ENCODE measurements at places on chromosomes 3 and 15.

DNA sequence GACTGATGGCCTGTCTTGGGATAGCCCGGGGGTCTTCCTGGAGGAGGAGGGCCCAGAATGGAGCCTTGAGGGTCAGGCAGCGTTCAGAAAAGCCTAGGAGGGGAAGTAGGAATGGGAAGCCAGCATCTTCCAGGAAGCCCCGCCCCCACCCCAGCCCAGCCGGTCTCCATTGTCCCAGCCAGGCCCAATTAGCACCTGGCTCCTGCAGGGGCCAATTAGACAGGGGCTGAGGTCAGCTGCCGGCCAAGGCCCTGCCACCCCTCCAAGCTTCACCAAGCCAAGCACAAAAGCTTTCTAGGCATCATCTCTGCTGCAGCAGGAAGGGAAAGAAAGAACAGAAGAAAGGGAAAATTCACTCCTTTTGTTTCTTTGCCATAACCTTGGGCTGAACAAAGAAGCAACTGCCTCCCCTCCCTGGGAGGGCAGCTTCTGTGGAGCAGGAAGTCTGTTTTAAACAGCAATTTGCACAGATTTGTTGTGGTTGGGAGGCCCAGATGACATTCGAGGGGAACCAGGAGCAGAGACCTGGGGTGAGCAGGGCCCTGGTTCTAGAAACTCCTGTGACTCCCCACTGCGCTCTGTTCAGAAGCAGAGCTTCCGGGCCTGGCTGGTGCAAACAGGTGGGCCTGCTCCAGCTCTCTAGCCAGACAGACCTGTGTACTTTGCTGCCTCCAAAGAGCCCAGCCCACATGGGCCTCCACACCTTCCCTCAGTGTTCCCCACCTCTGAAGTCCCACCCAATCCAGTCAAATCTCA lies 47.7 kb downstream of the CYP11A1 start:
- peak; percentile 72 for DNase-seq

DNA sequence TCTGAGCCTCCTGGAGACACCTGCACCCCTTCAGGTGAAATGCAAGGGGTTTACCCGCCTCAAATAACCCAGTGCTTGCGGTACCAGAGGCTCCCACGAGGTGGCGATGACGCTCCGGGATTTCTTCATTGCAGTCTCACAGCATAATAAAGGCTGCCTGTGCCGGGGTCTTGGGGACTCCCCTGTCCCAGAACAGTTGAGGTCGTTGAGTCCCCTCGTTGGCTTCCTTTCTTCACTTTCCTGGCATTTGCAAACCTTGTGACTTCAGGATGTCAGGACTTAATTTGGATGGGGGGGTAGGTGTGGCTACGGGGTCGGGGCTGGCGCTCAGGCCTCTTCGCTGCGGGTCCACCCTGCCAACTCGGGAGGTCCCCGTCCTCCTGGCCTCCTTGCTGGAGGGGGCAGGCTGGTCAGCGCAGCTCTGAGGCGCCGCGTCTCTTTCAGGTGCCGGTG lies 1.3 kb downstream of the GNAT1 start:
- peak; percentile 2 for DNase-seq

DNA sequence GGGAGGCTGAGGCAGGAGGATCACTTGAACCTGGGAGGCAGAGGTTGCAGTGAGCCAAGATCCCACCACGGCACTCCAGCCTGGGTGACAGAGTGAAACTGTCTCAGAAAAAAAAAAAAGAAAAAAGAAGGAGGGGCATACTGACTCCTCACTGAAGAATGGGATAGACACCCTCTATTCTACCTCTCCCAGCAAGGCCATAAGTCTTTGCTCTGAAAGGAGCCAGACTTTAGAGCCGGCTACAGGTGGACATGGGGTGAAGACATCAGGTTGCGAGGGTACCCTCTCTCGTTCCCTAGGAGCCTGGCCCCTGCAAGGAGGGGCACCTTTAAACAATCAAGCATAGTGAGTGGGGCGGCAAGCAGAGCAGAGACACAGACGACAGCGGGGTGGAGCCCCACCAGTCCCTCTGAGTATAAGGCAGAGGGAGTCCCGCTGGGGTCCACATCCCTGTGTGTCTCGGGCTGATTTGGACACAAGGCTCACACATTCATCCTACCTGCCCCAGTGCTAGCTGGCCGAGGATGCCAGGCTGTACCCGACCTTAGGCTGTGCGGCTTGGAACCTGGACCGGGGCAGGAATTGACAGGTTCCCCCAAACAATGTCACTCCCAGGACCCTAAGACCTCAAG lies 1.1 kb downstream of the GRAMD2A start:
- DNase-seq, result no peak

DNA sequence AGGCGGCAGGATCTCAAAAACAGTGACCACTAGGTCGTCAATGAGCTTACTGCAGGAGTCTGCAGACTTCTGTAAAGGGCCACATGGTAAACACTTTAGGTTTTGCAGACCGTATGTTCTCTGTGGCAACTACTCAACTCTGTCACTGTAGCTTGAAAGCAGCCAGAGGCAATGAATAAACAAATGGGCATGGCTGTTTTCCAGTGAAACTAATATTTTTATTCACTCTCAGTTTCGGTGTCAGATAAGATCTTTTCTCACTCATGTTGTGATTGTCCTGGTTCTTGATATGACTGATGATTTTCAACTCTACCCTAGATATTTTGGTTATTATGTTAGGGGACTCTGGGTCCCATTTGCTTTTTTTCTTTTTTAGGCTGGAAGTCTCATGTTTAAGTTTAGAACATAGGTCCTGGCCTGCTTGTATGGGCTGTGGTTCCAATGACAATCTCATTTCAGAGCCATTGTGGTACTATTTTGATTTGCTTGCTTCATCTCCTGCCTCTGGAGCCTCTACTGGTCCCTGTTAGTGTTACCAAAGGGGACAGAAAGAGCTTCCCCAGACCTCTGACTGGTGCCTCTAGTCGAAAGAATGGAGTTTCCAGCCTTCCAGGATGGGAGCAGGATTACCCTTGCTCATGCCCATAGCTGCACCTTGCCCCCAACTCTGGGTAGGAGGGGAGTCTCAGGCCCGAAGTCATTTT lies 222.0 kb downstream of the STT3B start:
- DNase-seq, result no peak

- DNase-seq, result no peak
Observed at GRCh38 chr3:161631536-161631935, 134.9 kb downstream of the OTOL1 start.

DNA sequence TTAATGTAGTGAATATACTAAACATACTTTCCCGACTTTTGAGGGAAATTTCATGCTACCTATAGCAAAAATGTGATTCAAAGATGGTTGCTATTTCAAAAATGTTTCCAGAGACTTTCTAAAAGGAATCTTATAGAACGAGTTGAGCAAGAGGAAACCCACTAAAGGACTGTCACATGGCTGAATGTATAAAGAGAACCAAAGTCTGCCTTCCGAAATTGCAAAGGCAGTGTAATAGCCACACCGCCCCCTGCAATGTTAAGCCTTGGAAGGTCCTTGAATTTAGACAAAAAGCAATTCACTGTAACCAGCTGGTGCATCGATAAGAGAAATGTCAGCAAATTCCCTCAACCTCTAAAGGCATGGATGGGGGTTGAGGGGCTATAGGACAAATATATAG lies 142.8 kb downstream of the CHL1 start:
- no peak for DNase-seq

- no peak for DNase-seq
Observed at GRCh38 chr15:63022663-63023062, 19.9 kb upstream of the TPM1 start.

DNA sequence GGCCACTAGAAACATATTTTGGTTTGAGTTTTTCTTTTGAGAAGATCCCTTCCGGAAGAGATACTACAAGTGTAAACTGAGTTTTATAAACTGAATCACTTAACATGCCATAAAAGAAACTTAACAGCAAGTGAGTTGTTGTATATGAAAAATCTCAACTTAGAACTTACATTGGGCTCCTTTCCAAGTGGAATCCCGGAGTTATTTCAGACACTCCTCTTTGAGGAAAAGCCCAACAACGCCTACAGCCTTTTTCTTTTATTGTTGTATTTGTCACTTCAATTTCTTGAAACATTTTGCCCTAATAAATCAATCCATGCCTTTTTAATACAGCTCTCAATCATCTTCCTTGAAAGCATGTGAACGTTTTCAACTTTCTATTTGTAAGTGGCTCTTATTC lies 137.3 kb downstream of the FEZF2 start:
- DNase-seq, result no peak

DNA sequence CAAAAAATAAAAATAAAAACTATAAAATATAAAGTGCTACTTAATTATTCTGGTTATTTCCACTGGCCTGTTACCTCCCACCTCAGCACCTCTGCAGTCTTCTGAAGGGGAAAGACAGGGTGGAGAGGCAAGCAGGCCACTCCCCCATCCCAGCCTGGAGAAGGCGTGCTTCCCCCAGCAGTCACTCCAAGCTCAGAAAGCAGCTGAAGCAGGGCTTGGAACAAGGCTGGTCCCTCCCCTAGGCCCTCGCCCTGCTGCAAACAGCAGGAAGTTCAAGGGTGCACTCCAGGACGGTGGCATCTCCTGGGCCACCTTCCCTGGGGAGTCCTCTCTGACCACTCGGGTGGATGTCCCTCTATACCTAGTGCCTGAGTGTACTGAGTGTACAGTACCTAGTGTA lies 21.4 kb downstream of the CACNA2D2 start:
- DNase-seq, result no peak

DNA sequence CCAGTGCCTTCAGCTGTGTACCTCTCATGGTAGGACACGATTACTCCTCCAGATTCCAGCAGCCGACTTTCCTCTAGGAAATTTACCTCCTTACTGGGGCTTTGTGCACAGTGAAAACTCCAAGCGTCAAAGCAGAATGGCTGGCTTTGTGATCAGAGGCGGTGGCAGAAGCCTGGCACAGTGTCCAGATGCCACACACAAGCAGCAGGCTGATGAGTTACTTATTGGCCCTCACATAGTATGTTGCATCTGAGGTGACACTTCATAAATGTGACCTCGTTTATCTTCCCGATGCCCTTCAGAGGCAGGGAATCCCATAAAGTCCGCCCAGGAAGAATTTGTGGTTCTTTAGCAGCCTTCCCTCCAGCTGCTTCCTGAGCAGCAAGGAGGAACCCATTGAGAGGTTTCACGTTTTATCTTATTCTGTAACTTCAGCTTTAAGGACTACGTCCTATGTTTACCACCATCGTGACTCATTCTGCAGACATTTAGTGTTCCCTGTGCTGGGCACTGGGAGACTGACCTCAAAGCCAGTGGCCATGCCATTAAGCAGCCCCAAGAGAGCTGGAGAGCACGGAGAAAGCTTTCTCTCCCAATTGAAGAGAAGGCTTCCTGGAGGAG lies 107.1 kb upstream of the C15orf61 start:
- no peak for DNase-seq

- no peak for DNase-seq
Observed at GRCh38 chr15:51709031-51709430, 27.7 kb downstream of the SCG3 start.

Measured in NCI-H774 (cell line).